Naive thymus-derived CD8-positive, alpha-beta T cell (primary cell): ENCODE measurements at places on chromosomes 11 and 22. TPM values are rescaled to one million over a fixed set of nuclear protein-coding genes. Genes with fewer than 3 reads are reported as not detected.

PATE2 gene
- not detected for total RNA-seq

MIAT gene
- 357 TPM for total RNA-seq

APOA4 gene
- not detected for total RNA-seq

ABCC8 gene
- total RNA-seq: not detected

ABTB2 gene
- total RNA-seq: 0.69 TPM
